Foreskin melanocyte (primary cell): ENCODE measurements at places on chromosomes 1 and 21.

- DNase-seq = no peak
These were observed 271.8 kb downstream of the HLX start for GRCh38 chr1:221150996-221151395.

DNA sequence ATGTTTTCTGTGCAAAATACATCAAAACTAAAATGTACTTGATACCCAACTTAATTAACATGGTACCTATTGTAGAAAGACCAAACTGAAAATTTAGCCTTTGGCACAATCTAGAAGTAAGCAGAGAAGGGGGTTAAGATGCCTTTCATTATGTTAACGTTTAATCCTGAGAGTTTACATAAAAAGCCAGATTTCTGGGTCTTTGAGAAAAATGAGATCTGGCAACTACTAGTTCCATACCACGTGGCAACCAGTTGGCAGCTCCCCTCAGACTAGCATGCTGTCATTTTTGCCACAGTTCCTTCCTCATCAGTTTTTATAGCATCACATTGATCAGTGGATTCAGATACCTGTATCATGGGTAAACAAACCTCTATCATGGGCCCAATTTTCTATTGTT is 1.5 kb downstream of the RO60 start:
- DNase-seq = no peak

DNA sequence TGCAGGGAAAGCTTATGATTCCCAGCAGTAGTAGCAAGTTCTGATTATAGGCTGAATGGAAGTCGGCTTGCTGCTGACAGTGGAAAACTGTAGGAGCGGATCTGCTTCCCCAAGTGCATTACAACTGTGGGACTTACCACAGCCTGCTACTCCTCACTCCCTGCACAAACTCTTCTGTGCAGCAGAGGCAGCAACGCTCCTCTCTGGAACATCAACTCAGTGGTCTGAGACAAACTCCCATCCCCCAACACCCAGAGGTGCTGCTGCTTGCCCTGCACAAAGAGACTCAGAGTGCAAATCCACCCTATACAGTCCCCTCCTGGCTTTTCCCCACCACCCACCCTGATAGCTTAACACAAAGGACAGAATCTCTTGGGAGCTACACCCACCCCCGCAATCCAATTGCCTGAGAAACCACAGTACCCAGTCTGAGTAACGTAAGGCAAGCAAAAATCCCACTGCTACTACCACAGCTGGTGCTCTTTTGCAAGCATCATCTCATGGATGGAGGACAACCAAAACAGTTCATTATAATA is 1455.2 kb downstream of the AMY1C start:
- DNase-seq = no peak

DNA sequence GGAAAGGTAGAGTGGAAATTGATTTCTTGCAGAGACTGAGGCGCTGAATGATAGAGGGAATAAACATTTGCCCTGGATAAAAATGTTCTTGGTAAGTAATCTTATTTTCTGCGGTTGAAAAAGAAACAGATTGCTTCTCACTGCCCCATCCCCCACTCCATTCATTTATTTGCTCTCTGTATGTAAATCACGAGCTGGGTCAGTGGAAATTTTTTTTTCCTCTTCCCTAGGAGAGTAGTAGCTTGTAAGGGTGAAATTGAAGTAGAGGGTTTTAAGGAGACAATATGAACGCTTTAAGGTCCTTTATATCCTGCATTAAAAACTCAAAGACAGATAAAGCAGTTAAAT is 1.4 kb upstream of the BRINP3 start:
- DNase-seq = no peak

DNA sequence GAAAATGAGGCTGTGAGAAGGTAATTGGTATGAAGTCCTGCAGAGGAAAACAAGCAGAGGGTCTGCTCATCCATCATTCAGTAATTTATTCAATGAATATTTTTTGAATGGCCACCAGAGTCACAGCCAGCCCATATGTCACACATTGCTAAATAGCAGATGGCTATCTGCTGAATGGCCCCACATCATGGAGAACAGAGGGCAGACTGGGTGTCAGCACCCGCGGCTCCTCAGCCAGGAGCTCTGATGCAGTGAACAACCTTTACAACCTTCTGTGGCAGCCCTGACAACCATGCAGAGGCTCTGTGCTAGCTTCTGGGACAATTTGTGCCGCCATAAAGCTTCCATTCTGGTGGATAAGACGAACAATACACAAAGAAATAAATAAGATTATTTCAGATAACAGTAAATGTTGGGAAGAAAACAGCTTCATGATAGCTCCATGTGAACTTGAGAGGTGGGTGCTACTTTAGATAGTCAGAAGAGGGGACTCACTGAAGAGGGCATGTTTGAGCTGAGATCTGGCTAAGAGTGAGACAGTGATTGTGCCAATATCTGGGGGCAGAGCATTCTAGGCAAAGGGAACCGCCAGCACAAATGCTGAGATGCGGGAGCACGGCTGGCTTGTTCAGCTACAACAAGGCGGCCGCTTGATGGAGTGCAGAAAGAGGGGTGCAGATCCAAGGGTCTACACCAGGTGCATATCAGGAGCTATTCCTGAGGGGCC is 2.8 kb upstream of the C1orf210 start:
- no peak for DNase-seq
